ENCODE measurements at places on chromosomes 16 and 17.
A peak's percentile ranks its signal among the peaks of the same experiment; 100 is the strongest.

- no peak for DNase-seq
These were observed 217.1 kb downstream of the HS3ST3A1 start for GRCh38 chr17:13384626-13385025.

GRCh38 chr16:83206426-83206825 lies 579.7 kb downstream of the CDH13 start:
- DNase-seq = no peak

DNA sequence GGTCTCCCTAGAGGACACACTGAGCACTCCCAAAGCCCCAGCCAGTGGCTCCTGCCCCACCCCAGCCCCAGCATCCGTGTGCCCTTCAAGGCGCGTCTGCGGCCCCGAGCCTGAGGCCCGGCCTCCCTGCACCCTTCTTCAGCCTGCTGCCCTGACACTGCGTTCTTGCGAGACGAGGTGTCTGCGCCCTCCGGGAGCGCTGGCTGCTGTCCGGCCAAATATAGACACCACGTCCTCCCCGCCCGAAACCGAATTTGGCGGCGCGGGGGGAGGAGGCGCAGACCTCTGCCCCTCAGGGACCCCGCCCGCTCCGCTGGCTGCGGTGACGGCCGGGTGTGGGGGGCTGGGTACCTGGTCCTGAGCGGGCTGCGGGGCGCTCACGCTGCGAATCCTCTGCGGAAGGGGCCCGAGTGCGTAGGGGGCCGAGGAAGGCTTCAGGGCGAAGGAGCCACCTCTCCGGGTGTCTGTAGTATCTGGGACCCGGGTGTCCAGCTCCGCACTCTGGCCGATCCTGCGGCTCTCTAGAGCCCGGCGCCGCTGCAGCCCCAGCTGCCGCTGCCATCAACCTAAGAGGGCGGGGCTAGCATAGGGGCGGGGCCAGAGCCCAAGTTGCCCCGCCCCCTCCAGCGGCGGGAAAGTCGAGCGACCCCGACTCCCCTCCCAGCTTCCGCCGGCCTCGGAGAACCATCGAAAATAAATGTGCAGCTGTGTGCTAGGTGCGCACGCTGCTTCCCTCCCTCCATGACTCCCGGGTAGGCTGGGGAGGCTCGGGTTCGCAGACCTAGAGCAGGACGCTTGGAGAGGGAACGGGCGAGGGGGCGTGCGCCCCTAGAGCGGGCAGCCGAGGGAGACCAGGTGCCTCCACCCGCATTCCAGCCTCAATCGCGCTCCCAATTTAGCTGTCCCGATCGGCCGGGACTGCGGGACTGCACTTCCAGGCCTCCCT lies at the start of gene CORO6:
Gene CORO6 (minus strand): TSS at position 576 of the 946 bp plus-strand sequence. CDS start 1,491 bp downstream, outside the sequence.
- DNase-seq = peak; percentile 94

DNA sequence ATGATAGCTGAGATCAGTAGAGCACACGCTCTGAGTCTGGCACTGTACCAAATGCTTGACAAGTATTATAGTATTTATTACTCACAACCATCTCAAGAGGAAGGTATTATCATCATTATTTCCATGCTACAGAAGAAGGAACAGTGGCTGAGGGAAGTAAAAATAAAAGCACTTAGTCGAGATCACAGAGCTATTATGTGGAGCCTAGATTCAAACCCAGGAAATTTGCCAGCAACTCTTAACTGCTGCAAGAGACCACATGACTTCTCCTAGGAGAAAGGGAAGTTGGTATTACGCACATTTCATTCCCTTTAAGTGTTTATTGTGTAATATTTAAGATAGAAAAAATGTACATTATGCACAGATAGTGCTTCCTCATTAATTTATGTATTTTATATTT lies 1.0 kb upstream of the RHOT1 start:
- no peak for DNase-seq

GRCh38 chr17:13337864-13338371 lies 263.8 kb downstream of the HS3ST3A1 start:
- no peak for DNase-seq
